NCI-H146 (cell line): ENCODE measurements at places on chromosomes 4 and X.
A peak's percentile ranks its signal among the peaks of the same experiment; 100 is the strongest.

DNA sequence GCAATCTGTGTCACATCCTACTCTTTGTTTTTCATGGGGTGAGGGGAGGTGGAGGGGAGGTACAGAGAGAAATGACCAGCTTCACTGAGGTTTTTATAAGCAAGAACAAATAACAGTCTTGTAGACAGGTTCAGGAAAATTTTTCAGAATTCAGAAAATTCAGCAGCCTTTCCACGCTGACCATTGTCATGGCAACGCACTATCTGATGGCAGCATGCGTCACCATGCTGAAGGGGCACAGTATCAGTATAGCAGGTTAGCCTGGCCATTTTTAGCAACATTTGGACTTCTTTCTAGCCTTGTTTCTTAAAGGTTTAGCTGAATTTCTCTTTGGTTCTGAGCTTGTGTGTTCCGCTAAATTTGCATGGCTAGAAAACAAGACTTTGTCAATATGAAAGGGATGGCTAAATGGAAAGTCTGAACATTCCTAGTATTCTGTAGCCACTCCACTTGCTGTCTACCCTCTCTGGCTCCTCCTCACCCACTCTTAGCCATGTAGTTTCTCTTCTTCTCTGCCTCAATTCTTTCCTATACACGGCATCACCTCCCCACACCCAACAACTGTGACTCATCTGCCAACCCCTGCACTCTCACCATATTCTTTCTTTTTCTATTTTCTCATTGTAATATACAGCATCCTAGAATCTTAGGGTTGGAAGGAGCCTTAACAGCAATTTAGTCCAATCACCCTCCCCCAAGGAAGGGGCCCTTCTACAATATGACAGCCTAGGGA lies 42.7 kb upstream of the CITED1 start:
- no peak for DNase-seq

- DNase-seq: no peak
These were observed 52.8 kb downstream of the GRIA3 start for GRCh38 chrX:123236859-123237258.

- DNase-seq: no peak
These were observed 47.6 kb downstream of the GRK4 start for GRCh38 chr4:3010998-3011397.

DNA sequence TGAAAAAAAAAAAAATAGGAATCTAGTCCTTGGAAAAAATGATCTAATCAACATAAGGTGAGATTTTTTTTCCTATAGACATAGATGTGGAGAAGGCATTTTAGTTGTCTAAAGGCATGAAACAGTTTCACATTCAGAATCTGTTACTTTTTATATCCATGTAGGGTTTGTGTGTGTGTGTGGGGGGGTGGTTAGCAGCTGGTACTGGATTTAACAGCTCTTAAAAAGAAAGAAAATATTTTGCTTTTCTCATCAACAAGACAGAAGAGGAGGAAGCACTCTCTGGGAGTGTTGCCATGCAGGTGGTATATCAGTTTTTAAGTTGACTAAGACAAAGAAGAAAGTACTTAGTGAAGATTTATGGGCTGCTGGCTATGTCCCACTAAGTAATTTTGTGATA lies 122.3 kb downstream of the VCX3B start:
- DNase-seq: no peak

DNA sequence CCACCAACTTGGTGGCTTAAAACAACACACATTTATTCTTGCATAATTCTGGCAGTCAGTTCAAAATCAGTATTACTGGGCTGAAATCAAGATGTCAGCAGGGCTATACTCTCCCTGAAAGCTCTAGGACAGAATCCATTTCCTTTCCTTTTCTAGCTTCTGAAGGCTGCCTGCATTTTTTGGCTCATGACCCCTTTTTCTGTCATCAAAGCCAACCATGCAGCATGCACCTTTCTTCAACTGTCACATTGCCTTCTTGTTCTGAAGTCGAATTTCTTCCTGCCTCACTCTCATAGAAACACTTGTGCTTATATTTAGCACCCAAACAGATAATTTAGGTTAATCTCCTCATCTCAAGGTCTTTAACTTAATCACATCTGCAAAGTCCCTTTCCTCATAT lies 79.8 kb upstream of the PPP1R2C start:
- no peak for DNase-seq

DNA sequence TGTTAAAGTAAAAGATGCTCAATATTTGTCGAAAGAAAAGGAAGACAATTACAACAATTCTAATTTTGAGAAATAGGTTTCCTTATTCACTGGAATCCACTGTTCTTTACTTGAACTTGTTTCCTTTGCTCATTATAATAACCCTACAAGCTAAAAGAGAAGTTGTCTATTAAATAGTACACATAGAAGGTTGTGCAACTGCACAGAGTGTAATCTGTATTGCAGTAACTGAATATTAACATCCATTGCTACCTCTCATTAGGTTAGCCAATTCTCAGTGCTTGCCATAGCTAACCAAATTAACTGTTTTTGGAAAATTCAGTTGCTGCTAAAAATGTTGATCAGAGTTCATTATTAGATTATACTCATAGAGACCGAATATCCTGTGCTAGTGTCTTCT lies 120.0 kb downstream of the PDLIM5 start:
- DNase-seq: no peak

DNA sequence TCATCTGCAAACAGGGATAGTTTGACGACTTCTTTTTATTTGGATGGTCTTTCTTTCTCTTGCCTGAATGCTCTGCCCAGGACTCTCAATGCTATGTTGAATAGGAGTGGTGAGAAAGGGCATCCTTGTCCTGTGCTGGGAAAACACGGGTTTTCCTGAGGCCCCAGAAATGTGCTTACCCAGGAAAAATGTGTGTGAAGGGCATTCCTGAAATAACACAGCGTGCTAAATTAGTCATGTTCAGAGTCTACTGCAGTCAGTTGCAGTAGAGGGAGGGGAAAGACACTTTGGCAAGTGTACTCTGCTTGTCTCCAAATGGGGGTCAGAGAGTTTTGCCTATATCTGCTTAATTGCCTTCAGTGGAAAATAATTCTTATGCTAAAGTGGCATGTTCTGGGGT lies 153.9 kb downstream of the CCNG2 start:
- no peak for DNase-seq

DNA sequence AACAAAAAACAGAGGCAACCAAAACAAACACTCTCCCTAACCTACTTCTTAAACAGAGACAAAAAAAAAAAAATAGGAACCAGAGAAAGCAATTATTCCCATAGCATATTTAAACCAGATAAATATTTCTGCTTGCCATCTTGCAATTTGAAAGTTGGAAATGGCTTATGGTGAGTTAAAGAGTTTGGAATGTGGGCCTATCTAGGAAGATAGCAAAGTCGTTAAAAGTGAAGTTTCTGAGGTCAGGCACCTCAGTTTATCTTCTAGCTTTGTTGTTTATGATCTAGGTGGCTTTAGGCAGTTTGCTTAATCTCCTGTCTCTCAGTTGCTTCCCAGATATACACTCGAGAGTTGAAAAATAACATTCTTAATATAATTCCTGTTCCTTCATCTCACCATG lies 284.2 kb downstream of the KCNIP4 start:
- no peak for DNase-seq

- peak; percentile 94 for DNase-seq
These were observed 173.2 kb upstream of the TBL1X start for GRCh38 chrX:9291629-9292028.

GRCh38 chrX:147228153-147228552 lies 413.6 kb upstream of the CXorf51A start:
- DNase-seq: no peak

- no peak for DNase-seq
These were observed 39.3 kb upstream of the FHDC1 start for GRCh38 chr4:152896811-152897210.

DNA sequence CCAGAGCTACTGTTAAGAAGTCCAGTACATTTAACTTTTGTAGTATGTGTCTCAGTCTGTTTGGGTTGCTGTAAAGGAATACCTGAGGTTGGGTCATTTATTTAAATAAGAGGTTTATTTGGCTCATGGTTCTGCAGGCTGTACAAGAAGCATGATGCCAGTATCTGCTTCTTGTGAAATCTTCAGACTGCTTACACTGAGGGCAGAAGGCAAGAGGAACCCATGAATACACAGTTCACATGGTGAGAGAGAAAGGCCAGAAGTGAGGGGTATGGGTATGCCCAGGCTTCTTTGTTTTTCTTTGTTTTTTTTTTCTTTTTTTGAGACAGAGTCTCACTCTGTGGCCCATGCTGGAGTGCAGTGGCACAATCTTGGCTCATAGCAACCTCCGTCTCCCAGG lies 6.0 kb upstream of the CISD2 start:
- no peak for DNase-seq

- no peak for DNase-seq
These were observed 50.6 kb downstream of the SCFD2 start for GRCh38 chr4:53315300-53315699.

DNA sequence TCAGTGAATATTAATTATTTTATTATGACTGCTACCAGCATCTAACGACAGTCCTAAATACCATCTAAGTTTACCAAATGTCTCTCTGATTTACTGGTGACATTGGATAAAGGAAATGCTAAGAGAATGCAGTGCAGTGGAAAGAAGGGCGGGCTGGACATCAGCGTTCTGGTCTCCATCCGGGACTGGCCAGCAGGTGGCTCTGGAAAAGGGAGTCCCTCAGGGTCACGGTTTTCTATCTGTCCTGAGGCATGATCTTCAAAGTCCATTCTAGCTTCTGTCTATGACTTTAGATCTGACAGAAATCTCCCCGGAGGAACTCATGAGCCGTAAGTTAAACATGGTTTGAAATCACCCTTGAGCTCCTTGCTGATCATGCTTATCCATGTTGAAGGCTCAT lies 3.3 kb downstream of the TRIM2 start:
- peak; percentile 7 for DNase-seq

DNA sequence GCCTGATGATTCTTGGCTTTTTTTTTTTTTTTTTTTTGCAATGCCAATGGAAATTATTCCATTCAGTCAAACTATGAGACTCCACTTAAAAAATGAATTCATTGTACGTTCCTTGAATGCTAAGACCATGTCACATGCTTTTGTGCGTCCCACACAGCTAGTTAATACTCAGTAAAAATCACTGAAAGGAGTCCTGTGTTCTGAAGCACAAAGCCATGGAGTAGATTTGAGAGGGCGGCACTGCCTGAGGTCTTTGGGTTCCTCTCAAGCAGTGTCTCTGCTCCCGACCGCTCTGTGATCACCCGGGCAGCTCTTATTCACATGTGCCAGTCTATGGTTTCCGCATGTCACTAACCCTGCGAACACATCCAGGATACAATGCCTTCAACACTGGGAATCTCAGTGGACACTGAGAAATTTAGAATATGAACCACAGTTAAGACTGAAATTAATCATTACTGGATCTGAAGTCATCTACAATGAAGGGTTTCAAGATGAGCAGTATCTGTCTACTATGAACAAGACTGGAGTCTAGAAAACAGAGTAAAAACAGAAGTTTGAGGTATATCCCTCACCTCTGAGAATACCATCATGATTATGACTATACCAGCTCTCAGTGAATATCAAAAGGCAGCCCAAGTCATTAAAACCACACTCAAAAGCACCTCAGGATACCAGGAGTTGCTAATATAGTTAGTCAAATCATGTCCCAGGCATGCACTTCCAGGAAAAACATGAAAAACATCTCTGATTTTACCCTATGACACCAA lies 193.0 kb downstream of the MGST2 start:
- DNase-seq: no peak

- DNase-seq: peak; percentile 42
These were observed 777 bp upstream of the CASK start for GRCh38 chrX:41923978-41924683.

DNA sequence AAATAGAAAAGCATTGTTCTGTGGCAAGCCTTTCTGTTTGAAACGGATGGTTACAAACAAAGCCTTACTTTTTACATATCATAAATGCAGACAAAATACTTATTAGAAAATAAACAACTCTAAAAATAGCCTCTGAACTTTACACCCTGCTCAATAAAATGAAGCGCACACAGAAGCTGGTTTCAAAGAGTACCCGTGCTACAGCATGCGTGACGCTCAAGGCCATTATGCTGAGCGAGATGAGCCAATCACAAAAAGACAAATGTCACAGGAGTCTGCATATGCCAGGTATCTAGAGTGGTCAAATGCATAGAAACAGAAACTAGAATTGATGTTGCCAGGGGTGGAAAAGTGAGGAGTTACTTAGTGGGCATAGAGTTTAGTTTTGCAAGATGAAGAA lies 326.5 kb upstream of the GATB start:
- no peak for DNase-seq

DNA sequence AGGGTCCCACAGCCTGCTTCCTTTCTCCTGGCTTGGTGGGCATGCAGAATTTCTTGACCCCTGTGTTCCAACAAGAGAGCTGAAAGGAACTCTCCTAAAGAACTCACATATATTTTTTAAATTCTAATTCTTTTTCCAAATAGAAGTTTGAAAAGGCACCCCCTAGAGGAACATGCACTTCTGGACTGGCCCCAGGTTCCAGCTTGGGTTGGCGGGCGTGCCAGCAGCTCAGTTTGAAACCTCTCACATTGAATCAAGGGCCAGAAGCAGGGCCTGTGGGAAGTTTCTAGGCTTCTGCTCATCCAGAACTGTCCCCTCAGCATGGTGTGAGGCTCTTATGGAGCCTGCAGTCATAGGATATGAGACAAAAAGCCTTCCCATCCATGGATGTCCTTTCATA lies 132.6 kb downstream of the ATG4A start:
- no peak for DNase-seq

- DNase-seq: no peak
These were observed 617.7 kb downstream of the MID1IP1 start for GRCh38 chrX:39418731-39419638.

DNA sequence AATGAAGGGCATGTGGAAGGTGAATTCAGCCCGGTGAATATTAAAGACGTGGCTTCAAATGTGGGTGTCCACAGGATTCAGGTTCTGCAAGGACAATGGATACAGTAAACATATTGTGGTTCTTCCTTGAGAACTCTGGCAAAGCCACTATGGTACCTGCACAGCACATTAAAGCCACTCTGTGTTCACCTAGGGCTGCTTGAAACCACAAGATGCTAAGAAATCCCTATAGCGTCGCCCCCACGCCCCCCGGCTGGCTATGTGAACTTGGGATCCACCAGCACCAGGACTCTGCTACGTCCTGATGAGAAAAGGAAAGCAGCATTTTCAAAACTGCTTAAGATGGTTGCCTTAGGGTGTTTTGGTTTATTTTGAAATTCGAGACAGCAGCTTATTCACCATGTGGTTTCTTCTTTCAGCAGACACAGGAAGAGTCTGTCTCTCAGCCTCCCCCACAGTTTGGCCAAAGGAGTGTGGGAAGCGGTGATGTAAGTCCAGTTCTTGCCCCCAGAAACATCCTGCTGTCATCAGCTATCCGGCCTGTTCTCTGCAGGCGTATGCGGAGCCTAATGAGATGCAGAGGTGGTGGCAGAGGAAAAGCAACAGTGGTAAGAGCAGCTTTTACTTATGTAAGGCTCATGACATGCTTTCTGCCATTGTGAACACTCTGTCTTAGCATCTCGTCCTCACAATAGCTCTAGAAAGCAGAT lies 111.5 kb downstream of the AFAP1 start:
- no peak for DNase-seq

DNA sequence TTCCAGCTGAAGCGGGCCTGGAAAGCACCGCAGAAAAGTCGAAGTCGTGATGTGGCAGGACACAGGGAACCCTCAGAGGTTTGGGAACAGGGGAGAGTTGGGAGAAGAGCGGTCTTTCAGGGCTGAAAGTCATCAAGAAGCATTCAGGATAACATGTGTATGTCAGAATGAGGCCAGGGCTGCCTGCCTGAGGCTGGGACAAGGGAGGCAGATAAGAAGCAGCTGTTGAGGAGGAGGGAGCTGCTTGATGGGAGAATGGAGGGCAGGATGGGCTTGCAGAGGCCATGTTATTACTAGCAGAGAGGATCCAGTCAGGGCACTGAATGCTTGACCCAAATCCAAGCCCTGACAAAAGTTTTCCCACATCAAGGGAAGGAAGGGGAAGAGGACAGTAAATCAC lies 132.0 kb downstream of the ATG4A start:
- DNase-seq: no peak
